ENCODE measurements at places on chromosomes 5 and 9. TPM values are rescaled to one million over a fixed set of nuclear protein-coding genes. Genes with fewer than 3 reads are reported as not detected.

DNA sequence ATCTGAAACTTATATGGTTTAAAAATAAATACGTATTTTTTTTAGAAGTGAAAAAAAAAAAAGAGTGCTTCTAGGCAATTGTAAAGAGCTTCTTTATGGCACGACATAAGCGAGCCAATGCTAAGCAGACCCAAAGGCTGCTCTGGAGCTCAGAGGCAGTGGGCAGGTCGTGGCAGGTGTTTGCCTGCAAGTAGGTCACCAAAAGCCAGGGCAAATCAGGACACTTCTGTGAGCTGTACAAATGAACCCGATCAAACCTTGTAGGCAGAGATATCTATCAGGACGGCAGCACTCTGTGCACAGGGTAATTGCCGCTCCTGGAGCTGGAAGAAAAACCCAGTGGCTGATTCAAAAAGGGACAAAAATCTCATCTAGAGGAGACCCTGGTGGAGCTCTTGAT, 75.9 kb downstream of the IRX2 start:
- no peak overlapping the region for H3K27ac ChIP-seq
- DNase-seq = no peak
- no peaks in the 10 kb centered on the region for H3K36me3 ChIP-seq
- H3K4me3 ChIP-seq = no peak overlapping the region
- no peaks in the 10 kb centered on the region for H3K27me3 ChIP-seq

DNA sequence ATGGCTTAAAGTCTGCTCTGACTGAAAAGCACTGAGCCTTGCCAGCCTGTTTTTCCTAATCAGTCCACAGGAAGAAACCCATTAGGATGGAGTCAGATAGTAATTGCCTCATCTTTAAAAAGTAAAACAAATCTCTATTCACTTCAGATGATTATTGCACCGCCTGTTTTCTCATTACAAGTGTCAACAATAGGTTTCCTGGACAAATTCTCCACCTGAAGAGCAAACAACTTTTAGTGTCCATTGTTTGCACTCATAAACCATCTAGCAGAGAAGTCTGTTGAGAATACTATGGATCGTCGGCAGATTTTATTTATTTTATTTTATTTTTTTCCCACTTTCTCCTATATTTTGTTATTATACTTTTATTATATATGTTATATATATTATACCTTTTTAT, 20.3 kb downstream of the C5orf63 start:
- H3K36me3 ChIP-seq = peaks cover 10% of the 10 kb centered on the region
- no peak overlapping the region for H3K4me3 ChIP-seq
- no peak for DNase-seq
- no peaks in the 10 kb centered on the region for H3K4me1 ChIP-seq
- no peaks in the 10 kb centered on the region for H3K27me3 ChIP-seq

OTULINL gene
- 12.3 TPM for total RNA-seq

DNA sequence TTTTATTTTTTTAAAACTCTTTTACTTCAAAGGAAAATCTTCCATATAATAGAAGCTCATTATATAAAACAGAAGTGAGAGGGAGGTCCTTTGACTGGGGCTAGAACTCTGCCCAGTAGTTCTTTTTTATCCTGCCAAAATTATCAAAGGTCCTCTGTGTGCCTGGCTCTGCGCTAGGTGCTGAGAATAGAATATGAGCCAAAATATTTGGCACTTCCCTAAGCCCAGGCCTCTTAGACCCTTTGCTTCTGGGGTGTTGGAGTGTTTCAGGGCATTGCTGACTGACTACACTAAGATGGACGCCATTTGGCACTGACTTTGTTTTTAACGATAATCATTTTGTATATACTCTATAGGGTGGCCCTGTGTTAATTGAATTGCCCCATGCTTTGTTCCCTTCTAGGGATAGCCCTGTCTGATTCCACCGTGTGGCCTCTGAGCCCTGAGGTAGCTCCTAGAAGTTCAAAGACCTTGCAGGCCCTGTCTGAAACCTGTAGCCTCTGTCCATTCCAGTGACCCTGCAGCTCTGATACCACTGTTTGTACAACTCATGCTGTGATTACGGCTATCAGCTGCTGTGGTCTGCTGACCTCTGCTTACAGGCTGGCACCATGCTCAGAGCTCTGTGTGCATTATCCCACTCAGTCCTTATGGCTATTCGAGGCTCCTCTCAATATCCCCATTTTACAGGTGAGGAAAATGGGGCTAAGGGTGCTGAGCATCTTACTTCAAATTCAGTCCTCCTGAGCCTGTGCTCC, 84.3 kb upstream of the SHB start:
- no peaks in the 10 kb centered on the region for H3K4me1 ChIP-seq
- H3K4me3 ChIP-seq = no peak overlapping the region
- no peaks in the 10 kb centered on the region for H3K36me3 ChIP-seq
- H3K27ac ChIP-seq = no peak overlapping the region
- H3K27me3 ChIP-seq = peaks cover 16% of the 10 kb centered on the region
- peak; percentile 35 for DNase-seq

DNA sequence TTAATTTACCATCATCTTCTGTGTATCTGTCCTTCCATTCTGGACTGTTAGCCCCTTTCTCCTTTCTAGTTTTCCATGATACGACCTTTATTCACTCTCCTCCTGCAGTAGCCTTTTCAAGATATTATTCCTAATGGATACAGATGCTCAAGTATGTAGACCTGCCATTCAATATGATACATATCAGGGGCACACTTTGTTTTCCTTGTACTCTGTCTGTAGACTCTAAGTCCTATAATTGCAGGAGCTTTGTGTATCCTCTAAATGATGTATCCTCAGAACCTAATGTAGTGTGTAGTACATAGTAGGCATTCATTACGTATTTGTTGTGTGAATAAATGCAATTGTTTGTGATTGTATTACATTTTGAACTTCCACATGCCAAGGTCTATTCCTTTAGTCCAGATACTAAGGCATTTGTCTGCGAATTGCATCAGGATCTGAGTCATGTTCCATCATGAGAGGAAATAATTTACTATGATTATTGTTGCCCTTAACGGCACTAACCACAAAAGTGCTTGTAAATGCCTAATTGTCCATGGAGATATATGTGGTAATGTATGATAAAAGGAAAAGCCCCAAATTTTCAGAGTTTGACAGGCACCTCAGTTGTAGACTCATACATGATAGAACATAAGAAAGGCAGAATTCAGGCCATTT, 57.1 kb upstream of the IZUMO3 start:
- H3K27me3 ChIP-seq = no peaks in the 10 kb centered on the region
- H3K27ac ChIP-seq = no peak overlapping the region
- H3K4me3 ChIP-seq = no peak overlapping the region
- no peak for DNase-seq

DNA sequence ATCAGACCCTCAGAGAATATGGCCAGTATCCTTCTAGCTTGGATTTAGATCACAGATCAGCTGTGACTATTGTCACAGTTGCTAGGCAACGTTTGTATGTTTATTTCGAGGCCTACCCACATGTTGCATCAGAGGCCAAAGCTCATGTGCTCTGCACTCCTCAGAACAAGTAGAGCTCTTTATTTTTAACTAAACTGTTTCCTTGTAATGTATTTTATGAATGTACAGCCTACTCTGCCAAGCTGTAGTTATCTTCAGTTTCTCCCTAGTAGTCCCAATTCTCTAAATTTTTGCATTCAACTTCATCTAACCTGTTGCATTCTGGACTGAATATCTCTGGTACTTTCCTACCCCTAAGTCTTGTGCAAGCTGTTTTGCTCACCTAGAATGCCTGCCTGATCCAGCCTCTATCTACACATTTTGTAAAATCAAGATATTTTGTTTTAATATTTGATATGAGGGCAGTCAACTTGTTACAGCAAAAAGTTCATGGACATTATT, 52.8 kb downstream of the CAST start:
- H3K4me1 ChIP-seq = peaks cover 18% of the 10 kb centered on the region
- no peaks in the 10 kb centered on the region for H3K27me3 ChIP-seq
- H3K36me3 ChIP-seq = no peaks in the 10 kb centered on the region
- no peak overlapping the region for H3K4me3 ChIP-seq
- peak overlapping the region; percentile 85 for H3K27ac ChIP-seq
- DNase-seq = peak; percentile 95

ADAMTS19 gene
- not detected for total RNA-seq

GRCh38 chr5:87421307-87421706, 8.6 kb upstream of the CCNH start:
- no peak overlapping the region for H3K4me3 ChIP-seq
- H3K27ac ChIP-seq = no peak overlapping the region
- no peak for DNase-seq
- H3K27me3 ChIP-seq = no peaks in the 10 kb centered on the region
- H3K36me3 ChIP-seq = no peaks in the 10 kb centered on the region
- no peaks in the 10 kb centered on the region for H3K4me1 ChIP-seq

DNA sequence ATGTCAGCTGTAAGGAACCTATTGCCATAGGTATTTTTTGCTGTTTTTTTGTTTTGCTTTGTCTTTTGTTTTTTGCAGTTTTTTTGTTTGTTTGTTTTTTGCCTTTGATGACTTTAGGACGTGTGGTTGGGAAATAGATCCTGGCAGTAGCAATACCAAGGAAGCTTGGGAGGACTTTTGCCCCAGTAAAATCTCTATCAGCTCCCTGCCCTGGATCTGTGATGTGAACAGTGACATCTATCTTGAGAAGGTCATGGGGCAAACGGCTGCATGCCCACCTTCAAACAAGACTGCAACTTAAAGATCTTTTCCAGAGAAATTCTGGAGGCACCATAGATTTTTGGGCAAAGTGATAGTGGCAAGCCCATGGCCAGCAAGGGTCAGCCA, 5.4 kb upstream of the ADRA1B start:
- no peaks in the 10 kb centered on the region for H3K27me3 ChIP-seq
- no peak overlapping the region for H3K4me3 ChIP-seq
- H3K27ac ChIP-seq = no peak overlapping the region
- no peaks in the 10 kb centered on the region for H3K36me3 ChIP-seq
- peaks cover 8% of the 10 kb centered on the region for H3K4me1 ChIP-seq

DNA sequence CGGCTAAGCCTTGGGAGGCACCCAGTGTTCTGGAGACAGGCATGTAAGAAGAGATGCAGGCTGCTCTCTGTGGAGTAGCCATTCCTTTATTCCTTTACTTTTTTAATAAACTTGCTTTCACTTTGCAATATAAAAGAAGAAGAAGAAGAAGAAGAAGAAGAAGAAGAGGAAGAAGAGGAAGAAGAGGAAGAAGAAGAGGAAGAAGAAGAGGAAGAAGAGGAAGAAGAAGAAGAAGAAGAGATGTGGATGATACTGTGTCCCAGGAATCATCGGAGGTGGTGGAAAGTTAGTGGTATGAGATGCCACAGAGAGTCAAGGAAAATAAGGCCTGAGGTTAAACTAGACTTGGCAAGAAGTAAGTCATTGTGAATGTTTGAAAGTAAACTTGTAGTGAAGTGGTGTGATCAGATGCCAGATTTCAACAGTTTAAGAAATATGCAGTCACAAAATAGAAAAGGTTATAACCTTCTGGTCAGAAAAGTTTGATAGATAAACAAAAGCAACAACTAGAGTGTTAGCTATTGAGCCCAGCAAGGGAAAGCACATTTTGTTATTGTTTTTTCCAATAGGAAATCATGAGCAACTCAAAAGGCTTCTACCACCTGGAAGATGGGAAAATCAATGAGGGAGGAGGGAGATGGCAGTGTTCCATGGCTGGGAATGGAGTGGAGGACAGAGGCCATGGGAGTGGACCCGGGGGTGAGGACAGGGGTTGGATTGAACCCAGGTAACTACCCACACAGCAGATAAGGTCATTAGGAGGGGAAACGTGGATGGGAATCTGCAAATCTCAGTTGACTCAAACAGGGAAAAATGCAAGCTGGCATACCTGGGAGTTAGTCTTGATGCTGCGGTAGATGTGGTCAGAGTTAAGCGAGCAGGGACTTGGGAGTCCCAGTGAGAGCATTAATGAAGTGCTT, 16.8 kb downstream of the AOPEP start:
- H3K4me3 ChIP-seq = no peak overlapping the region
- H3K4me1 ChIP-seq = no peaks in the 10 kb centered on the region
- no peak for DNase-seq
- H3K27me3 ChIP-seq = no peaks in the 10 kb centered on the region
- H3K36me3 ChIP-seq = no peaks in the 10 kb centered on the region
- H3K27ac ChIP-seq = no peak overlapping the region

- H3K27ac ChIP-seq = no peak overlapping the region
- H3K27me3 ChIP-seq = no peaks in the 10 kb centered on the region
- no peaks in the 10 kb centered on the region for H3K4me1 ChIP-seq
- H3K4me3 ChIP-seq = no peak overlapping the region
- no peaks in the 10 kb centered on the region for H3K36me3 ChIP-seq
Observed at GRCh38 chr9:93712896-93713295, 136.5 kb downstream of the PHF2 start.

DNA sequence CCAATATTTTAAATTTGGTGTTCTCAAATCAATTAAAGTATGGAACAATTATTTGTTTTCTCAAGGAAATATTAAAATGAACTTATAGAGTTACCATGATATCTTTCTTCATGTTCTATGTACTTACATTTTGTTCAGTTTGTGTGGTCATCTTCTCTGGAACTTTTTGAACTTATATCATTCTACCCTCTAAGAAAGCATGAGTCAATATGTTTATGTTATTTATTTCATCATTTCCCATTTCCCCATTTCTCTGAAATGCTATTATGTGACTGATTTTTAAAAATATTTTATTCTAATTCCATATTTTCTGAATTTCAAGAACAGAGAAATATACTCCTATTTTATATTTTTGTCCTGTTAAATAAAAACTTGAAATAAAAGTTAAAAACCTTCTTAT, 123.5 kb upstream of the ACOT12 start:
- DNase-seq = no peak
- no peaks in the 10 kb centered on the region for H3K36me3 ChIP-seq
- H3K27ac ChIP-seq = no peak overlapping the region
- no peak overlapping the region for H3K4me3 ChIP-seq

PHYHD1 gene
- total RNA-seq = 12.5 TPM

DNA sequence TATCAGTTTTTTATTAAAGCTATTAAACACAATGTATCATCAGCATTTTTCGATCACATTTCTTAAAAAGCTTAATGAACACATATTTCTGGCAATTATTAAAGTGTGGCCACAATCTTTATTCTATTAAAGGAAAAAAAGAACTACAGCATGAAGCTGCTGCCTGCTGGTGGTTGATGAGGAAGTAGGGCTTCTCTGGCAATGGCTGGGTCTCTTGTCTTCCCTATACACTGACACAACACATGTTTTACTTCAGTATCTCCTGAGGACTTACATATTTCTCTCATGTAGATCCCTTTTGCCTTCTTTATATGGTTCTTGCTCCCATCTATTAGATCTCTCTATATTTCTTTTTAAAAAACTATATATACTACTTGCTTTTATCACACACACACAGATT, 590.7 kb downstream of the RAB3C start:
- H3K36me3 ChIP-seq = no peaks in the 10 kb centered on the region
- H3K4me1 ChIP-seq = no peaks in the 10 kb centered on the region
- no peak for DNase-seq
- H3K4me3 ChIP-seq = no peak overlapping the region
- H3K27me3 ChIP-seq = no peaks in the 10 kb centered on the region

ATG12 gene
- 22.9 TPM for total RNA-seq

BARHL1 gene
- total RNA-seq = not detected

RGMB gene
- total RNA-seq = 215 TPM

All from stomach (tissue), 19 donors.